NCI-H2227 treated with DMSO at 0.1 percent for 48 hours (cell line): ENCODE measurements at places on chromosomes 3 and 15.
A peak's percentile ranks its signal among the peaks of the same experiment; 100 is the strongest.

- no peak for DNase-seq
Observed at GRCh38 chr3:41808152-41808551, 153.8 kb downstream of the ULK4 start.

GRCh38 chr15:20645956-20646355 lies 104.4 kb upstream of the GOLGA6L6 start:
- DNase-seq = no peak

DNA sequence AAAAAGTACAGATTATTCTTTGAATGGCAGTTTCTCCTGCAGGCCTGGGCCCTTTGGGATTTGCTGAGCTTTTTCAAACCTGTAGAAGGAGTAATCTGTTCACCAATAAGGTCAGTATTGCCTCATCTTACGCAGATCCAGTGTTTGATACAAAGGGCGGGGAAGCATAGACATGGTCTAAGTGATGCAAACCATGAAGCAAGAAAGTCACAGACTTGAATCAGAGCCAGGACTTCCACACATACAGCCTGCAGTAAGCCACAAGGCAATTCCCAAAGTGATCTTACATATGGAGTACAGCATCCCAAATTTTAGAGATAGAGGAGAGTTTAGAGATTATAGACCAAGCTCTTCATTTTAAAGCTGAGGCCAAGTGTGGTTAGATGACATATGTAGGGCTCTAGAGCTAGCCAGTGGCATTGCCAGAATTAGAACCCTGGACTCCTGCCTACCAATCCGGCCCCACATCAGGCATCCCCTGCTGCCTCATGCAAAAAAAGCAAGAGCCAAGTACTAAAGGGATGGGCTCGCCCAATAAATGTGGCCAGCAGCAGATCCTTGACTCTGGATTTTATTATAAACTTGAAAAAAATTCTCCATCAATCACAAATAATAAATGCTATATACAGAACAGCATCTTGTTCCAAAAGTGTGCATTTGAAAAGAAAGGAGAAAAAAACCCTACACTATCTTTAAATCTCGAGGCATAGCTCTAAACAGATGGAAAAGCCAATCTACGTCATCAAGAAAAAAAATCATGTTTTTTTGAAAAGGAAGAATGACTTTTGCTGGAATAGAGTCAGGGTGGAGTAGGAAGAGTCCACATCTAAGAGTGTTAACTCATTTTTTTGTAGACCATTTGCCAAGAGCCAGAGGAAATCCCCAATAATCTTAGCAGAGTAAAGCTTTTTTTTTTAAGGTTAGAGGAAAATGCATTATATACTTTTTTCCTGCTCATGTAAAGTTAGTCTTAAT lies 24.0 kb downstream of the ABI3BP start:
- no peak for DNase-seq

DNA sequence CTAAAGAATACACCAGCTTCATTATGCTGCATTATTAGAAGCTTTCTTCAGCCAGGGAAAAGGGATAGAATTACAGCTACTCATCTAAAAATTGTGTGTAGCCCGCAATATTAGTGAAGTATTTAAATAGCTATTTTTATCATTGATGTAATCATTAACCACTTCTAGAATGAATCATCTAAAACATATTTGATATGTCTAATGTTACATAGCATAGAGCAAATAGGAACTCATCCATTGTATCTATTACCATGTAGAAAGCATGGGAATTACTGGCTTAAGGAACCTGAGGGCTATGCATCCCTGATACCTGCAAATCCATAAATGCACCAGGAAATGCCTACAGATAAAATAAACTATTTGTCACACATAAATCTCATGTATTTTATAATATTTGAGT lies 54.5 kb upstream of the VGLL3 start:
- DNase-seq = no peak

GRCh38 chr3:150236316-150237082 lies 171.6 kb upstream of the TSC22D2 start:
- DNase-seq = no peak

GRCh38 chr3:172859041-172859440 lies 108.5 kb downstream of the ECT2 start:
- no peak for DNase-seq

- DNase-seq = no peak
Observed at GRCh38 chr3:13822042-13822441, 57.8 kb downstream of the WNT7A start.

- peak; percentile 47 for DNase-seq
Observed at GRCh38 chr15:75731248-75732151, 18.9 kb upstream of the CSPG4 start.

GRCh38 chr3:58350627-58351013 lies 17.9 kb downstream of the PXK start:
- DNase-seq = no peak

DNA sequence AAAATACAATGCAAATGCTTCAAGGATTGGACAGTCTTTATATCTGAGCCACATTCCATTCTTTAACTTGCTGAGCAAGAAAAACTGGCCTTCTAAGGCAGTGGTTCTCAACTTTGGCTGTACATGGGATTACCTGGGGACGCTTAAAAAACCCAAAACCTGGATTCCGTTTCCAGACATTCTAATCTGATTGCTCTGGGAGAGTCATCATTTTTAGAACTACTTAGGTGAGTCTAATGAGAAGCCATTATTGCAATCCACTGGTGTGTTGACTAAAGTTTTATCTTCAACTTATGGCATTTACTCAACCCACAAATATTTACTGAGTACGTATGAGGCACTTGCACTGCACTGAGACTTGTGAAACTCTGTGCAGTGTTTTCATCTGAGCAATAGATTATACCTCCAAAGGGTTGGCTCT lies 195.7 kb upstream of the ATP11B start:
- DNase-seq = no peak
